Ureter (tissue), 1 donor: ENCODE measurements at places on chromosomes 3 and 15. TPM values are rescaled to one million over a fixed set of nuclear protein-coding genes. Genes with fewer than 3 reads are reported as not detected.
A peak's percentile ranks its signal among the peaks of the same experiment; 100 is the strongest.

Gene RASL12
- 32.8 TPM for total RNA-seq

Gene MYLK
- total RNA-seq: 942 TPM

Gene TRAT1
- total RNA-seq: 0.96 TPM

Gene HRG
- not detected for total RNA-seq

Gene SCN11A
- 34.5 TPM for total RNA-seq

Gene WNT7A
- 1.4 TPM for total RNA-seq

Gene WHAMM
- 14.4 TPM for total RNA-seq

Gene DUOXA2
- total RNA-seq: 3.9 TPM

Gene SCAANT1
- total RNA-seq: not detected

Gene DLEC1
- total RNA-seq: 5.6 TPM

Gene TEX55
- total RNA-seq: not detected

Gene ASB14
- total RNA-seq: not detected

Gene TRPM1
- not detected for total RNA-seq

Gene GOLGA8Q
- total RNA-seq: 2.3 TPM

Gene TMCO5A
- not detected for total RNA-seq

Gene ARHGEF26
- 19.0 TPM for total RNA-seq

DNA sequence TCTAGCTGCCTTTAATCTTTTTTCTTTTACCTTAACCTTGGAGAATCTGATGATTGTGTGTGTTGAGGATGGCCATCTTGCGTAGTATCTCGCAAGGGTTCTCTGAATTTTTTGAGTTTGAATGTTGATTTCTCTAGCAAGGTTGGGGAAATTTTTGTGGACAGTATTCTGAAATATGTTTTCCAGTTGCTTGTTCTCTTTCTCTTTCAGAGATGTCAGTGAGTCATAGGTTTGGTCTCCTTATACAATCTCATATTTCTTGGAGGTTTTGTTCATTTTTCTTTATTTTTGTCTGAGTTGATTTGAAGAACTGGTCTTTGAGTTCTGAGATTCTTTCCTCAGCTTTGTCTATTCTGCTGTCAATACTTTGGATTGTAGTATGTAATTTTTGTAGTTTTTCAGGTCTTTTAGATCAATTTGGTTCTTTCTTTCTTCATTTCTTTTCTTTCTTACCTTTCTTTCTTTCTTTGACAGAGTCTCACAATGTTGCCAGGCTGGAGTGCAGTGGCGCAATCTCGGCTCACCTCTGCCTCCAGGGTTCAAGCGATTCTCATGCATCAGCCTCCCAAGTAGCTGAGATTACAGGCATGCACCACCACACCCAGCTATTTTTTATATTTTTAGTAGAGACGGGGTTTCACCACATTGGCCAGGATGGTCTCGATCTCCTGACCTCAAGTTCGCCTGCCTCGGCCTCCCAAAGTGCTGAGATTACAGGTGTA is 366.4 kb upstream of the RASGRP1 start:
- DNase-seq: no peak

- DNase-seq: no peak
These were observed 44.0 kb downstream of the MFSD1 start for GRCh38 chr3:158845765-158846350.

DNA sequence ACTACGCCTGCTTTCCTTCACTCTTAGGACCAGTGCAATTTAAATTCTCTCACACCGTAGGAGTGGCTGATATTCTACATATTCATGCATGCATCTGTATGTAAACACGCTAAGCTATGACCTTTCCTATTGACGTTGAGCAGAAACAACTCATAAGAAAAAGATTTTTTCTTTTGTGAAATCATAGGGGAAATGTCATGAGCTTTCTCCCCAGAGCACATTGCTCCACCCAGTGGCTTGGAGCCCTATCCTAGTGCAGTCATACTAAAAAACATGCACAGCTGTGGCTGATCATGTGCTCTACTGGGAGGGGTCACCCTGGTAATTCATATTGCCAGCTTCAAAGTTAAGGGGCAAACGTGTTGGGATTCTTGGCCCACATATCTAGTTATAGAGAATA is 1.8 kb upstream of the MESD start:
- DNase-seq: peak; percentile 63

- peak; percentile 73 for DNase-seq
These were observed 18.4 kb downstream of the CCK start for GRCh38 chr3:42247576-42248027.

- no peak for DNase-seq
These were observed 314.6 kb upstream of the PROK2 start for GRCh38 chr3:72099326-72100079.

- no peak for DNase-seq
These were observed 46.3 kb upstream of the VPS8 start for GRCh38 chr3:184765730-184766074.

- DNase-seq: no peak
These were observed 9.2 kb upstream of the EIF2B5 start for GRCh38 chr3:184126006-184126405.

DNA sequence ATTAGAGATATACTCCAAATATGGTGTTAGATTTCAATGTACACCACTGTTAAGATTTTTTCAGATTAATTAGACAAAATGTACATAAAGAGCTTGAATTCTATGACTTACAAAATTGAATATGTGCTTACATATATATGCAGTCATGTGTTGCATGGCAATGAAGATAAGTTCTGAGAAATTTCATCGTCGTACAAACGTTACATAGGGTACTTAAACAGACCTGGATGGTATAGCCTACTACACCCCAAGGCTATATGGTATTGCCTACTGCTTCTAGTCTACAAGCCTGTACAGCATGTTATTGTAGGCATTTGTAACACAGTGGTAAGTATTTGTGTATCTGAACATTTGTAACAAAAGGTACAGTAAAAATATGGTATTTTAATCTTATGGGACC is 9.3 kb downstream of the IL16 start:
- DNase-seq: no peak

GRCh38 chr15:100940767-100941379 is 21.7 kb downstream of the LRRK1 start:
- DNase-seq: no peak

DNA sequence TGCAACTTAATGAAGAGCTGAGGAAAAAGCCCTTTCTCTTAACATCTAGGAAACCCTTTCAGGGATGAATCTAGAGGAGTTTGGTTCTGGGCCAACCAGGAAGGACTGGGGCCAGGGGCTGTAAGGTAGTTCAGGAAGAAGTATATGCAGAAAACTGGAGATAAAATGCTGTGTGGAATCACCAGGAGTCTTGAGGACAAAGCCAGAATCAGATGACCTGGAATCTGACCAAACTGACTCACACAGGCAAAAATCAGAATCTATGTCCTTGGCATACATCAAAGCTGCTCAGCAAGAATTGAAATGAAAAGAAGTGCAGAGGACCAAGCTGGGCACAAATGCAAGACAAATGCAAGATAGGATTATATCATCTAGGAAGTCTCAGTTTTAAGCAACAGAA is 59.4 kb upstream of the ATP2C1 start:
- no peak for DNase-seq

DNA sequence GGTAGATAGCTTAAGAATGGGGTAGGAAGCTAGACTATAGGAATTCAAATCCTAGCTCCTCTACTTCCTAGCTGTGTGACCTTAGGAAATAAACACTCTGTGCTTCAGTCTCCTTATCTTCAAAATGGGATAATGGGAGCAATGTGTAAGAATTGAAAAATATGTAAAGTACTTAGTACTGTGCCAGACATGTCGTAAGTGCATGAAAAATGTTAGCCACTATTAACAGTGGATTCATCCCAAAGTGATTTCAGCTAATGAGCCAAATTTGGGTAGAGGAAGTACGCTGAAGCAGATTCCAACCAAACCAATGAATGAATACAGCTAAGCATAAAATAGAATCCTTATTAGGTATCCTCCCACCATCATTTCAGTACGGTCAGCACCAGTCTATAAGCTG is 192.1 kb downstream of the RORA start:
- DNase-seq: no peak

DNA sequence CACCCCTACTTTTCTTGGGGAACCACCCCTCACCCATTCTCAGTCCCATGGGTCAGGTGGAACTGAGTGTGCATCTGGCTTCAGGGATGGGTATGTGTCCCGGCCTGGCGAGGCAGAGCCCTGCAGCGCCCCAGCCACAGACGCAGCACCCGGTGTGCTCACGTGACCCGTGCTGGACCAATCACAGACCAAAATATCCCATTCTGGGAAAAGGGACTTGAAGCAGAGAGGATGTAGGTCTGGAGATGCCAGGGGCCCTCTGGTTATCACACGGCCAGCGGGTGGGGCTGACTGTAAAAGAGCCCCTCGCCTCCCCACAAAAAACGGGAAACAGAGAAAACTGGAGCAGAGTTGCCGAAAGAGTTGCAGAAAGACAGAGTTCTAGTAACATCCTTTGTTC is 138.0 kb upstream of the RAD18 start:
- DNase-seq: no peak

GRCh38 chr3:61903931-61904657 is 342.7 kb downstream of the PTPRG start:
- no peak for DNase-seq

DNA sequence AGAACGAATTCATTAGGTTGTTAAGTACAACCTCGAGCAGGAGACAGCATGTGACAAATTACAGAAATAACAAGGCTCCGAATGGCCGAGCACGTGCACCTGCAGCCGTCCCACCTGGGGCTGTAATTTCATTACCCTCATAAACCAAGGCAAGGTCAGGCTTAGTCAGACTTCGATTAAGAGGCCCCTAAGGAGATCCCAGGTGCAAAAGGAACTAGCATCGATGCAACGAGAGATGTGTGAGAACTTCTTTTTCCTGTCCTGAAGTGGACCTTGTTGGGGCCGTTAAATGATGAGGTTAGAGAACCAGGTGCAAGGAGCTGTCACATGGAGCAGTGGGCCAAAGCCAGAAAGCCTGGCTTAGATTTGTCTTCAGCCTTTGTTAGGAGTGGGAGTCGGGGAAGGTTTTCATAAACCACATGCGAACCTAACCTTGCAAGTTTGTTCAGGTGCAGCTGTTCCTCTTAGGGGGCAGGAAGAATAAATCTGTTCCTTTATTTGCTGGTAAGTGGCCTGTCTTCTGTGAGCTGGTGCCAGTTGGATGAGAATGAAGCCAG is 559.9 kb upstream of the MCTP2 start:
- no peak for DNase-seq

DNA sequence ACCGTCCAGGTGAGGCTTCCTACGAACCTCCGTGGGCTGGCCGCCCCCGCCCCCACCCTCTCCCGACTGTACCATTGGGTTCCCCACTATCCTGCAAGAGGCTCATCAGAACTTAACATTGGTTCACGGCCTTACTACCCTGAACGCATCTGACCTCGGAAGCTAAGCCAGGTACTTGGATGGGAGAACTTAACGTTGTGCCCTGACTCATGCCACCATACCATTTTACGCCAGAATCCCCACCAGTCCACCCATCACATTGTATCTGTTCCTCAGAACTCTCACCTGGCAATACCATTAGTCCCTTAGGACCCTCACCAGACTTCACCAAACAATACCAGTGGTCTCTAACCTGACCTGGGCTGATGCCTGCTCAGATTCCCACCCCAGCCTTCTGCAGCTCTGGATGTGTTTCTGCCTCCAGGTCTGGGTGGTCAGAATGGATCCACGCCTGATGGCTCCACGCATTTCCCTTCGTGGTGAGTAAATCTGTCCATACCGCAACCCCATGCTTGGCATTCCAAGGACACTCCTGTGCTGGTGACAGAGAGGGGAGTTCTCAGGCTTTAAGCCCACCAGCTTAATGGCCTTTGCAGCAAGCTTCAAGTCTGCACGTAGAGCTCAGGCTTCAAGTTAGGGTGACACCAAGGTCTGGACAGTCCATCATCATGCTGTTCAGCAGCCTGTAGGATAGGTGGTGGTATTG is 562 bp downstream of the TCTA start:
- DNase-seq: no peak

- no peak for DNase-seq
These were observed 76.8 kb downstream of the ZPLD1 start for GRCh38 chr3:102511639-102512038.

DNA sequence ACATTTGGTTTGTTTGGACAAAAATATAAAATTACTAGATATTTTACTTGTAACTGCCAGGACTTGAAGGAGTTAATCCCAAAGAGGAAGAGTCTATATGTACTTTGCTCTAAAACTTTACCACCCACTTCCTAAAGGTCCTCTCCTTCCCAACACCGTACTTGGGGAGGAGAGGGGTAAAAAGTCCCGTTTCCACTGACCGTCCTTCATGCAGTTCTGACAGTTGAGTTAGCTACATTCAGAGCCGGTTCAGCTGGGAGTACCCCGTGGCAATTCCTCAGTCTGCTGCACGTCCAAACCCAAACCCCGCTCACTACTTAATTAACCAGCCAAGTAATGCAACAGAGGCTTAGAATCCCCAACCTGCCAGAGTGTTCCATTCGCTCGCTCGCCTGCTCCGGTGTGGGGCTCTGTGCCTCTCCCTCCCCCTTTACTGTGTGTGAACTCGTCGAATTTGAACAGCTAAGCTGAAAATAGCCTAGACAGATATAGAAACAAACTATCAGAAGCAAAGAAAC is 519.7 kb downstream of the FOXP1 start:
- DNase-seq: no peak

DNA sequence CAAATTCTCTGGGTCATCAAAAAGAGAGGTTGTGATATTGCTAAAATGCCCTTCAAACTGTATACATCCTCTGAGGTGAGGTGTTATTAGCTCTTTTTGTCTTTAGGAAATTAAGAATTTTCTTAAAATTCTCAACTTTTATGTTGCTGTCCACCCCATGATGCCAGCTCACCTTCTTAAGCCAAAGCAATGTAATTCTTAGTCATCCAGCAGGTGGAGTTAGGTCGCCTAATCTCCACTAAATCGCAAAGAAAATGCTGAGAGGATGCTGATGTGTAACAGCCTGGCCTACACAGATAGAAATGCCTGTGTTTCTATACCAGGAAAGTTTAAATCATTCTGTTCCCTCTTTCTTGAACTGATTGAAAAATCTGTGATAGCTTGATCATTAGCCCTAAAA is 770.2 kb upstream of the ALCAM start:
- no peak for DNase-seq

- DNase-seq: no peak
These were observed 44.8 kb upstream of the RPL32 start for GRCh38 chr3:12886106-12886679.

DNA sequence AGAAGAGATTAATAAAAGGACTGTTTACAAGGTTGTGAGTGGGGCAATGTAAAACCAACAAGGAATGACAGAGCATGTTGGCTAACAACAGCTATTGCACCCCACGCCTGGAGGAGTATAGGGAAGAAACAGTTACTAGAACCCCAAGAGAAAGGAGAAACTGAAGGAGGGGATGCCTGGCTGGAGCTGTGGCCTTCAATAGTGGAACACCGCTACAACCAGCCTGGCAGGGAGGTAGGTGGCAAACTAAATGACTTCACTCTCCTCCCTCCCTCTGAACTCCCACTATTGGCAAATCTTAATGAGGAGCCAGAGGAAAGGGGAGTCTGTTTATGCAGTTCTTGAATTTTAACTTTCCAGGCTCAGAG is 7.2 kb upstream of the CD47 start:
- no peak for DNase-seq

GRCh38 chr3:72724070-72724469 is 124.2 kb downstream of the SHQ1 start:
- DNase-seq: peak; percentile 51
